ENCODE measurements at places on chromosomes 3 and 15. TPM values are rescaled to one million over a fixed set of nuclear protein-coding genes. Genes with fewer than 3 reads are reported as not detected.

ZNF445 gene
- total RNA-seq, result 19.7 TPM

TMCO5A gene
- not detected for total RNA-seq

HACD2 gene
- 56.2 TPM for total RNA-seq

NSUN3 gene
- total RNA-seq, result 17.5 TPM

CPN2 gene
- not detected for total RNA-seq

WDR72 gene
- 0.10 TPM for total RNA-seq

SYNM gene
- total RNA-seq, result 32.5 TPM

SNX33 gene
- total RNA-seq, result 5.9 TPM

HYAL1 gene
- total RNA-seq, result 3.2 TPM

DLEC1 gene
- 1.2 TPM for total RNA-seq

CHRFAM7A gene
- total RNA-seq, result 3.2 TPM

RETNLB gene
- total RNA-seq, result not detected

GOLGA8G gene
- total RNA-seq, result not detected

PTX3 gene
- 5.6 TPM for total RNA-seq

OR4F6 gene
- not detected for total RNA-seq

SPRED1 gene
- 36.8 TPM for total RNA-seq

SLC12A8 gene
- total RNA-seq, result 4.9 TPM

KCNMB3 gene
- total RNA-seq, result 3.2 TPM

FNDC3B gene
- 59.8 TPM for total RNA-seq

SLC27A2 gene
- total RNA-seq, result 3.8 TPM

CCR4 gene
- 0.20 TPM for total RNA-seq

TM4SF18 gene
- 17.1 TPM for total RNA-seq

NRG4 gene
- total RNA-seq, result 8.2 TPM

SMCO1 gene
- total RNA-seq, result not detected

C3orf80 gene
- total RNA-seq, result 3.9 TPM

DNAJA4 gene
- 21.7 TPM for total RNA-seq

TRIM42 gene
- not detected for total RNA-seq

STAB1 gene
- 79.7 TPM for total RNA-seq

SERINC4 gene
- total RNA-seq, result 0.72 TPM

SEMA3F gene
- 17.1 TPM for total RNA-seq
